ENCODE measurements at places on chromosomes 5 and 9. TPM values are rescaled to one million over a fixed set of nuclear protein-coding genes. Genes with fewer than 3 reads are reported as not detected.

The KCNV2 gene
- total RNA-seq: not detected

The WDR31 gene
- 0.97 TPM for total RNA-seq

The FOXD1 gene
- 50.0 TPM for total RNA-seq

DNA sequence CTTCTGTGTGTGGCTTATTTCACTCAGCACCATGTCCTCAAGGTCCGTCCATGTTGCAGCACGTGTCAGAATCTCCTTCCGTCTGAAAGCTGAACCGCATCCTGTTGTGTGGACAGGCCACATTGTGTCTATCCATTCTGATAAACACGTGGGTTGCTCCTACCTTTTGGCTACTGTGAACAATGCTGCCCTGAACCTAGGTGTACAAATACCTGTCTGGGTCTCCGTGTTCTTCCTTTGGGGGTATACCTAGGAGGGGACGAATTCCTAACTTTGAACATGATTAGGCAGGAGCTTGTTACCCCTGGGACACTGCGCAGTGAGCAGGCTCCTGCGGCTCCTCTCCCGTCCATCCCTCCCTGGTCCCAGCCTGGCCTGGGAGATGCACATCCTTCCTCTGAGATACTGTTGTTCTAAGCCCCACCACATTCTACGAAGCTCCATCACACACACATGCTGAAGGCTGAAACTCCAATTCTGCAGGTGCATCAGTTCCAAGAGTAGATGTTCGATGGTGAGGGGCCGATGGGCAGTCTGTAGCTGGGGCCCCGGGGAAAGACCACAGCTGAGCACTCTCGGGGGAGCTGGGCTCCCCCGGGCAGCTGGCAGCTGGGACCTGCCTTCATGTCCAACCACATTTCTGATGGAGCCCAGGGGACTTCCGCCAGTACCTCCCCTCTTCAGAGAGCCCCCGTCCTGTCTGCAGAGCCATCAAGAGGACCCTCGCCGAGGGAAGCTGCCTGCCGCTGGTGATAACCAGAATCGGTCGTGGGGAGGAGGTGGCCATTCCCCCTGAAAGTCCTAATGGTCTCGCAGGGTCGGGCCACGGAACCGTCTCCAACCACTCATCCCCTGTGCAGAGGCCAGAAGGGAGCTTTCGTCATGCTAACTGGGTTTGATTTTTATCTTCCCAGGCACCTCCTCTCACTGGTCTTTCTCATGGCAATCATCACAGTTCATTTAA is 120.9 kb downstream of the COL23A1 start:
- H3K4me1 ChIP-seq: no peaks in the 10 kb centered on the region
- no peak overlapping the region for H3K4me3 ChIP-seq
- no peaks in the 10 kb centered on the region for H3K27me3 ChIP-seq
- no peaks in the 10 kb centered on the region for H3K36me3 ChIP-seq

GRCh38 chr9:121927636-121928035 is 165.5 kb downstream of the TTLL11 start:
- DNase-seq: no peak
- no peak overlapping the region for H3K4me3 ChIP-seq
- no peaks in the 10 kb centered on the region for H3K27me3 ChIP-seq
- H3K4me1 ChIP-seq: no peaks in the 10 kb centered on the region
